Transverse colon (tissue), 4 donors: ENCODE measurements at places on chromosomes 12 and 14. TPM values are rescaled to one million over a fixed set of nuclear protein-coding genes. Genes with fewer than 3 reads are reported as not detected.

FGD6 gene
- total RNA-seq, result 37.0 TPM

ERP27 gene
- not detected for total RNA-seq

YARS2 gene
- total RNA-seq, result 15.9 TPM

GPR162 gene
- total RNA-seq, result 6.4 TPM

CCDC175 gene
- total RNA-seq, result 0.95 TPM

TEX52 gene
- not detected for total RNA-seq

CCDC177 gene
- total RNA-seq, result not detected

IL26 gene
- not detected for total RNA-seq

SMIM41 gene
- total RNA-seq, result not detected

TOX4 gene
- total RNA-seq, result 76.7 TPM

DNA sequence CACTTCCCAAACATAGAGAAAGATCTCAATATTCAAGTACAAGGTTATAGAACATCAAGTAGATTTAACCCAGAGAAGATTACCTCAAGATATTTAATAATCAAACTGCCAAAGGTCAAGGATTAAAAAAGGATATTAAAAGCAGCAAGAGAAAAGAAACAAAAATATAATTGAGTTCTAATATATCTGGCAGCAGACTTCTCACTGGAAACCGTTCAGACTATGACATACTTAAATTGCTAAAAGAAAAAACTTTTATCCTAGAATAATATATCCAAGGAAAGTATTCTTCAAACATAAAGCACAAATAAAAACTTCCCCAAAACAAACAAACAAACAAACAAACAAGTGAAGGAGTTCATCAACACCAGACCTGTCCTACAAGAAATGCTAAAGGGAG is 92.4 kb downstream of the FSCB start:
- no peaks in the 10 kb centered on the region for H3K36me3 ChIP-seq
- H3K4me1 ChIP-seq, result no peaks in the 10 kb centered on the region

- H3K27ac ChIP-seq, result no peak overlapping the region
- no peak for DNase-seq
- H3K4me3 ChIP-seq, result no peak overlapping the region
Measured at GRCh38 chr12:91920276-91920675, 225.4 kb downstream of the BTG1 start.

DNA sequence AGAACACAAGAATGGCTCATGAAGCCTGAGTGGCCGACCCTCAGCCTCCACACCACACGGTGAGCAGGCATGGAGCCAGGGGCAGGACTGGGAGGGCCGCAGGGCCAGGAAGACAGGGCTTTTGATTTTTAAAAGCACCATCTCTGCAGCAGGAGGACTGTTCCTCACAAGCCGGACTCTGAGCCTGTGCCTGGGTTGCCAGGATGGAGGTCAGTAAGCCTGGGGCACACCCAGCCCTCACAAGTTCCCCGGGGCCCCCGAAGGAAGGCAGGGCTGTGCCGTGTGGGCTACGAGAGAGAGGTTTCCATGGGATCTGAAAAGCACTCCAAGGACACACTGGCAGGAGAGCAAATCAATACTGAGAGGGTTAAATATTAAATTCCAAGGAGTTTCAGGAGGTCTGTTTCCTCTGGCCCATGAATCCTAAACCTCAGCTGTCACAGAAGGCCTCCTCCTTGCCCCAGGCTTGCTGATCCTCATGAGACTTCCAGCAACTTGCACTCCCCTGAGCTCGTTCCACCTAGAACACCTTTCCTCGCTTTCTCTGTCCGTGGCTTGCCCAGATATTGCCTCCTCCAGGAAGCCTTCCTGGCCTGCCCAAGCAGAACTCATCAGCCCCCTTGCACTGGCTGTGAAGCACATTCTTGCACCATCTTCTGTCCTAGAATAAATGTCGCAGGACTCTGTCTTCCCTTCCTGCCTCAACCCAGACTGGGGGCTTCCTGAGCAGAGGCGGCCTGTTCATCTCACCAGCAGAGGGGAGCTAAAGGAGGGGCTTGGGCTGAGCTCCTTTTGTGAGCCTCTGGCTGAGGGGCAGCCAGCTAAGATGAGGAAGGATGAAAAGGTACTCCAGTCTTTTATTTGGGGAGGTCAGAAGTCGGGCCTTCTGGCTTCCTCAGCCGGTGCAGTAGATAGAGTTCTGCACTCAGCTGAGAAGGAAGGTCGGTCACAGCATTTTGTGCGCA is 64.6 kb downstream of the CCDC88C start:
- no peak for DNase-seq
- H3K27me3 ChIP-seq, result no peaks in the 10 kb centered on the region
- H3K36me3 ChIP-seq, result no peaks in the 10 kb centered on the region
- peaks cover 10% of the 10 kb centered on the region for H3K4me1 ChIP-seq

- H3K36me3 ChIP-seq, result no peaks in the 10 kb centered on the region
- no peak overlapping the region for H3K4me3 ChIP-seq
- H3K27ac ChIP-seq, result no peak overlapping the region
- H3K4me1 ChIP-seq, result no peaks in the 10 kb centered on the region
Measured at GRCh38 chr12:32290411-32290810, 108.9 kb upstream of the FGD4 start.

- H3K27ac ChIP-seq, result no peak overlapping the region
- no peaks in the 10 kb centered on the region for H3K36me3 ChIP-seq
- no peak overlapping the region for H3K4me3 ChIP-seq
- DNase-seq, result no peak
- no peaks in the 10 kb centered on the region for H3K27me3 ChIP-seq
Measured at GRCh38 chr14:29681316-29681715, 246.3 kb downstream of the PRKD1 start.

DNA sequence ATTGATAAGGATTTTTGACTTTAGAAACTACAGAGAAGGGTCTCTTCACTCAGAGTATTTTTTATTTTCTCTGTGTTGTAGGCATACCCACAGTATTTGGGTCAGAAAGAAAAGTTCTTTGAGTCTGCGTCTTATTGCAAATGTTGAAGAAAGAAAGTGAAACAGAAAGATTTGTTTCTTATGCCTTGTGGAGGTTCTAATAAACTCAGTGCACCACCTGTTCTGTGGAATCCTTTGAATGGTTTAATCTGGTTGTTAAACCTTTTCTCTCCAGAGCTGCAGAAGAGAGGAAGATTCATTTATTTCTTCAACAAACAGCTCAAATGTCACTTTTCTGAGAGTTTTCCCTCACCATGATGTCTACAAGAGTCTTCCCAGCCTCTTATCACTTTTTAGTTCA is 146.6 kb upstream of the PLEKHG7 start:
- no peaks in the 10 kb centered on the region for H3K36me3 ChIP-seq
- H3K27me3 ChIP-seq, result no peaks in the 10 kb centered on the region
- no peak overlapping the region for H3K27ac ChIP-seq
- H3K4me3 ChIP-seq, result no peak overlapping the region
- no peak for DNase-seq

- no peak overlapping the region for H3K27ac ChIP-seq
- no peak for DNase-seq
- no peak overlapping the region for H3K4me3 ChIP-seq
- no peaks in the 10 kb centered on the region for H3K4me1 ChIP-seq
- H3K36me3 ChIP-seq, result no peaks in the 10 kb centered on the region
Measured at GRCh38 chr12:47422611-47423010, 283.2 kb downstream of the RPAP3 start.

GRCh38 chr14:89955022-89955744 is 544 bp upstream of the TDP1 start:
- no peaks in the 10 kb centered on the region for H3K36me3 ChIP-seq
- H3K4me1 ChIP-seq, result peaks cover 4% of the 10 kb centered on the region
- no peaks in the 10 kb centered on the region for H3K27me3 ChIP-seq

DNA sequence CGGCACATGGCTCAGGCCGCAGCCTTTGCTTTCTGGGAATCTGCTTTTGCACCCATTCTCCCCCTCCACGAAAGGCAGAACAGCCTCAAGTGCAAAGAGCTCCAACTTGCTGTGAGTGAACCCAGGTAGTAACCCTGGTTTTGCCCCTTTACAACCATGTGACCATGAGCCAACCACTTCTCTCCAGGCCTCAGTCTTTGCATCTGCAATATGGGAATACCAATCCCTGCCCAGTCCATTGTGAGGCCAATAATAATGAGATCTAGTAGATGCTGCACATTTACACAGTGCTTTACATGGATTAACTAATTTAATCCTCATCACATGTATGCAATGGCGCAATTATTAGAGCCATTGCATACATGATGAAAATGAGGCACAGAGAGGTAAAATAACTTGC is 108.9 kb upstream of the MYL2 start:
- H3K27me3 ChIP-seq, result peaks cover 79% of the 10 kb centered on the region
- no peak overlapping the region for H3K27ac ChIP-seq
- no peak for DNase-seq
- H3K36me3 ChIP-seq, result no peaks in the 10 kb centered on the region

DNA sequence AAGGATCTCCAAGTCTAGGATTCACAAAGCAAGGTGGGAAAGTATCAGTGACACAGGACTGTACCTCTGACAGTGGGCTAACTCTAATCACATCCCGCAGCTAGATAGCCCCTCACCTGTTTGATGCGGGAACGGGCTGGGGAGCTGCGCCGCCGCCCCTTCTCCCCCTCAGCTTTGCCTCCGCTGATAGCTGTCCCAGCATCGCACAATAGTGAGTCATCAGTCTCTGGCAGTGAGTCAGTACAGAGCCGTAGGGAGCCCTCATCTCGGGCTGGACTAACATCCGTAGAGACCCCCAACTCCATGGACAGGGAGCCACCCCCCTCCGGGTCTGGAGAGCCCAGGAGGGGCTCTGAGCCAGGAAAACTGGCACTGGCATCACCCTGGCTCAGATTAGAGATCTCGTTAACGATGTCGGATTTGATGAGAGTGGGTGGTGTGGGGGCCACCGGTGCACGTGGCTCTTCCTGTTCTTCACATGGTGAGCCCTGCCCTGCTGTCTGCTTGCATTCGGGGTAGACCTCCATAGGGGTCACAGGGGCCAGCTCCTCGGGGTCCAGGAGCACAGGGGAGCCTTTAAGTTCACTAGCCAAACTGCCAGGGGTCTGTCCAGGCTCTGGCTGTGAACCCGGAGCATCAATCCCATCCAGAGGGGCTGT is 10.9 kb downstream of the KMT2D start:
- H3K4me3 ChIP-seq, result no peak overlapping the region
- H3K4me1 ChIP-seq, result no peaks in the 10 kb centered on the region
- H3K36me3 ChIP-seq, result peaks cover 82% of the 10 kb centered on the region

GRCh38 chr12:103948746-103949406 is 16.8 kb upstream of the TDG start:
- H3K27ac ChIP-seq, result no peak overlapping the region
- H3K4me1 ChIP-seq, result no peaks in the 10 kb centered on the region
- no peak overlapping the region for H3K4me3 ChIP-seq
- no peak for DNase-seq
- no peaks in the 10 kb centered on the region for H3K36me3 ChIP-seq

DNA sequence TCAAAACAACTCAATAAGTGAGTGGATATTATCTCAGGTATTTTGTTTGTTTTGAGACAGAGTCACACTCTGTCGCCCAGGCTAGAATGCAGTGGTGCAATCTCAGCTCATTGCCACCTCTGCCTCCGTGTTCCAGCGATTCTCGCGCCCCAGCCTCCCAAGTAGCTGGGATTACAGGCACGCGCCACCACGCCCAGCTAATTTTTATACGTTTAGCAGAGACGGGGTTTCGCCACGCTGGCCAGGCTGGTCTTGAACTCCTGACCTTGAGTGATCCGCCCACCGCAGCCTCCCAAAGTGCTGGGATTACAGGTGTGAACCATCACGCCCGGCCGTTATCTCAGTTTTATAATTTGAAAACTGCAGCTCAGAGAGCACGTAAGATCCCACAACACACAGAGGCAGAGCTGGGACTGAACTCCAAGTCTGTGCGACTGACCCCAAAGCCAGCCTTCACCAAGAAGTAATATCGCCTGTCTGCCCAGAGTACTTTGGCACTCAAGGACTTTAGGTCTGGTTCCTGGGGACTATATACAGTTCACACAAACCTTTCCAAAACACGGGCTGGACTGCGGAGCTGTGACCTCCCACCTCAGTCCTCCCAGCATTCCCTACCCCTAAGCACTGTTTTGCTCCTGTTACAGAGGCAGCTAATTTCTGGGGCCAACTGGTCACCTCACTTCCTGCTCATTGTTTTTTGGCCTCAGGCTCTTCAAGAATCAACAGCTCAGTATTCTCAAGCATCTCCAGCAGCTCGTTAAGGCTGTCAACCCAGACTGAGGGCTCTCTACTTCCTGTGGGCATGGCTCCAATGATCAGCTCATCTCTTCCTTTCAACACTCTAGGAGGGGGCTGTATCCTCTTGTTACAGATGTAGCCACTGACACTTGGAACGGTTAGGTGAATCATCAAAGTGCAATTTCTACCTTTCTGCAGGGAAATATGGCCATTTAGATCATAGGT is 22.5 kb downstream of the TESC start:
- H3K27me3 ChIP-seq, result no peaks in the 10 kb centered on the region
- no peak overlapping the region for H3K4me3 ChIP-seq
- H3K27ac ChIP-seq, result no peak overlapping the region
- no peak for DNase-seq

- H3K4me1 ChIP-seq, result peaks cover 7% of the 10 kb centered on the region
- no peak overlapping the region for H3K27ac ChIP-seq
- no peaks in the 10 kb centered on the region for H3K36me3 ChIP-seq
Measured at GRCh38 chr12:116152268-116152667, 125.2 kb downstream of the MED13L start.

- no peak for DNase-seq
- H3K4me3 ChIP-seq, result peak overlapping the region; percentile 78
- H3K36me3 ChIP-seq, result no peaks in the 10 kb centered on the region
- H3K4me1 ChIP-seq, result peaks cover 46% of the 10 kb centered on the region
Measured at GRCh38 chr14:103386713-103387329, 1.6 kb downstream of the MARK3 start.

GRCh38 chr12:237026-237815 is 23.3 kb upstream of the SLC6A12 start:
- H3K4me1 ChIP-seq, result no peaks in the 10 kb centered on the region
- no peaks in the 10 kb centered on the region for H3K27me3 ChIP-seq
- peak; percentile 23 for DNase-seq
- no peak overlapping the region for H3K27ac ChIP-seq
- H3K36me3 ChIP-seq, result no peaks in the 10 kb centered on the region
- no peak overlapping the region for H3K4me3 ChIP-seq

DNA sequence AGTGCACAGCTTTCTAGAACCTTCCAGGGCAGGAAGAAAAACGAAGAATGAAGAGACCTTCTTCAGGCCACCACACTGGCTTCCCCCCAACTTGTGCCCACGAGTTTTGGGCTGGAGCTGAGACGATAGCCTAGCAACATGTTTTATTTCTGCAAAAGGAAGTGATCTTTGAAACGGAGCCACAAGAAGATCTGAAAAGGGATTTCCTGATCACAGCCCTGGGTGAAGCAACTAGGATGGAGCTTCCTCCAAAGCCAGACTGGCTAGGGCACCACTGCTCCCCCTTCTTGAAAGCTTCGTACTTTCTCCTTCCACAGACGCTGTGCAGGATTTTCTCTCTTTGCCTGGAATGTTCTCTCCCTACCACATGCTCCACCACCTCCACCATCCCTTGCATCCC is 418.3 kb downstream of the MED13L start:
- H3K4me1 ChIP-seq, result no peaks in the 10 kb centered on the region
- no peak overlapping the region for H3K27ac ChIP-seq
- H3K4me3 ChIP-seq, result no peak overlapping the region
- no peaks in the 10 kb centered on the region for H3K36me3 ChIP-seq

DNA sequence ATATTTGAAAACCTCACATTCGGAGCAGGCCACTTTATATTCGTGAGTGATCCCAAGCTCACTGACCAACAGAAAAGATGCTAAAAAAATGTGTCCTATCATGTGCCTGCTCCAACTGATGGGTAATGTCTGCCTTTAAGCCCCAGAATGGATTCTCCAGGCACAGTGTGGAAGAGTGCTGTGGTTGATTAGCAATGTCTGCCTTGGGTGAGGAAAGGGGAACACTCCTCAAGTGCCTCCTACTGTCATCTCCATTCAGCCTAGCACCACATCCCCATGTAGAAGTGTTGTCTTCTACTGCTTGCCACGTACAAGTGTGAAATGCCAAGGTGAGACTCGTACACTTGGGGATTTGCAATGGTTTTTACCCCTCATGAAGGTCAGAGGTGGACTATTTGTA is 199.3 kb downstream of the SLC41A2 start:
- no peaks in the 10 kb centered on the region for H3K27me3 ChIP-seq
- H3K4me3 ChIP-seq, result no peak overlapping the region
- no peaks in the 10 kb centered on the region for H3K4me1 ChIP-seq
- H3K27ac ChIP-seq, result no peak overlapping the region
- H3K36me3 ChIP-seq, result no peaks in the 10 kb centered on the region
